ENCODE measurements at places on chromosomes 12 and 14.

DNA sequence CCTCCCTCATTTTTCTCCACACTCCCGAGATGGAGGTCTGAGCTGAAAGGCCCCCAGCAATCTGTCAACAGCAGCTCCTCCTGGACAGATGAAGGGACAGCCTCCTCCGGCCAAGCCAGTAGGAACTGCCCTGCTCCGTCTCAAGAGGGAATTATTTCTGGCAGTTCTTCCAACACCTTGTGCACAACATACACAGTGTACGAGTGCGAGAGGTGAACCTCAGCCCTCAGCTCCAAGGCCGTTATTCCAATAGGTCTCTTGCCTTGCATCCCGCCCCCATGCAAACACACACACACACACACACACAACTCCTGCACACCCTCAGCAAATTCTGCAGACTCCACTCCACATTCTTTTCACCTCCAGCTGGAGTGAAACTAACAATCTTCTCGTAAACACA, 181.7 kb upstream of the FAR2 start:
- no peak for DNase-seq

DNA sequence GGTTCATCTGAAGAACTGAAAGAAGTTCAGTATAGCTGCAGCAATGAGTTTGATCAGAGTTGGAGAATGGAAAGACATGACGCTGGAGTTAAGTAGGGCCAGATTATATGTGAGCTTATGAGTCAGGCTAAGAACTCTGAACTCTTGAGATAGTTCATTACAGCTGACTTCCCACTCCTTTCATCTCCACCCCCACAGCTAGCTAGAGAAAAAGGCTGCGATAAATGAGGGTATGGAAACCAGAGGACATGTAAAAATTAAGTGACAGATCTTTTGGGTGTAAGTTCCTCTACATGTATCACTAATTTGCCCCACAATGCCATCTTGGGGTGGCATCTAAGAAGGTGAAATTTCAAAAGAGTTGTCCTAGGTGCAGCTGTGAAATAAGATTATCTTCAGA, 28.6 kb downstream of the PYM1 start:
- no peak for DNase-seq

- no peak for DNase-seq
Measured at GRCh38 chr12:116160231-116160630, 117.3 kb downstream of the MED13L start.

GRCh38 chr12:78386871-78387270, 477.7 kb upstream of the SYT1 start:
- no peak for DNase-seq

DNA sequence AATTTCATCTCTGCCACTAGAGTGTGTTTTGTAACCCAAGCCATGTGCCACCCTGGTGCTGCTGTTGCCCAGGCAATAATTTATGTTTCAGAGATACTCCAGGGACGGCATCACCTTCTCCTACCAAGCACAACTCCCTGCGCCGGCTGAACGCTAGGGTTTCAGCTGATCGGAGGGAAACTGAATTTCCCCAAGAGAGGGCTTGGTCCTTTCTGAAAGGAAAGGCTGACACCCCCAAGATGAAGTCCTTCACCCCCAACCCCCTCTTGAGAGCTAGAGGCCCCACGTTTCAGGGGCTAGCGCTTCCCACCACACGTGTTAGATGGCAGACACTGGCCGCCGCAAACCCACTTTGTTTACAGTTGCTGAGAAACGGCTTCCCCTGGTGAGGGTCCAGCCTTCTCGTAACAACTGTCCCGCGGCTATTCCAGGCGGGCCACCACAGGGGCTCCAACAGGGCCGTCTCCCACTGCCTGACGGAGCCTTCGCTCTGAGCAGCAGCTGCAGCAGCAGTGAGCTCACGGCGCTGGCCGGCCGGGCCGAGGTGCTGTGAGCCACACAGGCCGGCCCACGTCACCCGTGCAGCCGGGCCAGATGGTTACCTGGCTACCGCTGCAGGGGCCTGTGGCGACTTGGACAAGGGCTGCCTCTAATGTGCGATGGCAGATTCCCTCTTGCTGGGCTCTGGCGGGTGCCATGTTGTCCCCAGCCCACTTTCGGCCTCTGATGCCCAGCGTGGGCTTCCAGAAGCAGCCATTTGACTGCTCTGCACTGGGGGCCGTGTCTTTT, 66.4 kb downstream of the TESC start:
- no peak for DNase-seq

DNA sequence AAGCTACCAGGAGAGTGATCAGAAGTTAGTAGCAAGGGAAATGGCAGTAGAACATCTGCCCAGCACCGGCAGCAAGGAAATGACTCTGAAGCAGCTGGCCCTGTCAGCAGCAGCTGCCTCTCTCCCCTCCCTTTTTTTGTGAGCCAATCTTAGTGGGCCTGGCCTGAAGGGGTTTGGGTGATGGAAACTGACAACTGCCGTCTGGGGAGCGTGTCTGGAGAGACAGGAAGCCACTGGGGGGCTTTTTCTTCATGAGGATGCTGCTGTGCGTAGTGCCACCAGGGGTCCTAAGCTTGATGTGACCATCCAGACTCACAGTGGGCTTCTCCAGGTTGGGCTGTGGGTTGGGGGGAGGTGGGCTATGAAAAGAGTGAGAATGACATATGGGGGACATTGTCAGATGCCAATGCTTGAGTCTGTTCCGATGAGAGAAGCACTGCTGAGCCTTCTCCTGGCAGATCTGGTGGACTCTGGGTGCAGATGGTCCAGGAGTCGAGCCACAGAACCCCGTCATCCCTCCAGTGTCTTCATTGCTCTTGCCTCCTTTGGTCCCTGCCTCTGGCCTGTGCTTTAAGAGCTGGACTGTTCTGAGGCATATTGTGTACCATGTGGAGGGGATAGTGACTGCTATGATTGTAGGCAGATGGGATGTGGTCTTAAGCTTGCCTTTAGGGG, 87.6 kb upstream of the HIF1A start:
- no peak for DNase-seq

GRCh38 chr14:104596451-104596918, 8.1 kb downstream of the TMEM179 start:
- no peak for DNase-seq

- no peak for DNase-seq
Measured at GRCh38 chr12:57239587-57240065, 10.1 kb downstream of the SHMT2 start.

- peak; percentile 22 for DNase-seq
Measured at GRCh38 chr14:70317969-70318634, 41.4 kb downstream of the COX16 start.

DNA sequence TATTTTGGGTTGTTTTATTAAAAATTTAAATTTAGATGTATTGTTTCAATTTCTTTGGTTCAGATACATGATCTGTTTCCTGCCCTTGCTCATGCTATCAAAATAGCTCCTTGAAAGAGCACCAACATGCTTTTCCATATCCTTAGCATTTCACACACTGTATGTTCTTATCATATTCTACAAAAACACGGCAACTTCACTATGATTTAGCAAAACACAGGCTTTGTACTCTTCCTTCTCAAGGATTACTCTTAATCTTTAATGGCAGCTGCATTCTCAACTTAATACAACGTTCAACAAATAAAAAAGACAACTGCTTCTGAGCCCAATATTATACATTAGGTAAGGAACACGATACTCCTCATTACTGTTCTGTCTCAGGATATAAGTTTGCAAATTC, 2.9 kb upstream of the GLRX5 start:
- DNase-seq = no peak

DNA sequence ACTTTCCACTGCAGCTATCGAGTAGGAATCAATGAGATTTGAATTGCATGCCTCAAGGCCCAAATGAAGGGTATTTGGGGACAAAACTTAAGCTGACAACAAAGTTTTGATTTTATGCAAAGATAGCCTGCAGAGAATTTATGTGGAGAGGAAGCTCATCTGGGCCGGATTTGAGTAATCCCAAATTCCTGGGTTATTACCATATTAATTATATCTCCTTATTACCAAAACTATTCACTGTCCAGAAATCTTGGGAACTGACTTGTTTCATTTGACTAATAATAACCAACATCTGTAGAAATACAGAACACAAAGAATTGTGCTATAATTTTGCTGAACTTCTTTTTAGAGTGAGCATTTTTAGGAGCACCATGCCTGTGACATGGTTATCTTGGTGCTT, 70.4 kb downstream of the KITLG start:
- no peak for DNase-seq

GRCh38 chr12:53052419-53053217, 2.8 kb downstream of the TNS2 start:
- DNase-seq = peak; percentile 92

GRCh38 chr14:91115986-91116770, 2.3 kb downstream of the DGLUCY start:
- peak; percentile 28 for DNase-seq

- DNase-seq = no peak
Measured at GRCh38 chr14:92653162-92653651, 95.2 kb downstream of the LGMN start.

GRCh38 chr14:104966981-104967385, 11.2 kb downstream of the AHNAK2 start:
- no peak for DNase-seq

DNA sequence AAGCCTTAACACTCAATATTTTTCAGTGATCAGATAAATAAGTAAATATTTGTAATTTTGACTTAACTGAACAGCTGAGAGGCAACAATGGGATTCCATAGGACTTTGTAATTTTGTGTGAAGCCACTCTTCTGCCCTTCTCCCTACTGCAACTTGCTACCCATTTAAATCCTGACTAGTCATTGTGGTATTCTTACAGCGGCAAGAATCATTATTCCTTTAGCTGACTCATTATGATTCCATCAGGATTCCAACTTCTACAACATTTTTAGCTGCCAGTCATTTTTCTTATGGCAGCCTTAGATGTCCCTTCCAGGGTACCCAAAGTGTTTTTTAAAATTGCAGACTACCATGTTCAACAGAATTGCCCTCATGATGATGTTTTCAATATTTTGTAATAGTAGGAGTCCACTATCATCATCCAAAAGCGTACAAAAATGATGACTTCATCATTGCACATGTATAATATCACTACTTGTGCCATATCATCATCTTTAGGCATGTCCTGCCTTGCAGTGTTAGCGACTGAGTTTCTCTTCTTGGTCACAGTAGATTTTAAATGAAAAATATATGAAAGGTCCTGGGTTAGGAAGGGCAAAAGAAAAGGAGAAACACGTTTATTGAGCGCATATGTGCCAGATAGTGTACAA, 5.1 kb upstream of the MAGOHB start:
- no peak for DNase-seq

GRCh38 chr12:8664228-8664913, 1.7 kb upstream of the MFAP5 start:
- no peak for DNase-seq

- no peak for DNase-seq
Measured at GRCh38 chr14:64997108-64997794, 10.6 kb downstream of the FNTB start.

- no peak for DNase-seq
Measured at GRCh38 chr12:98121963-98122362, 393.4 kb upstream of the TMPO start.

GRCh38 chr12:92739113-92739512, 36.3 kb downstream of the PLEKHG7 start:
- no peak for DNase-seq

DNA sequence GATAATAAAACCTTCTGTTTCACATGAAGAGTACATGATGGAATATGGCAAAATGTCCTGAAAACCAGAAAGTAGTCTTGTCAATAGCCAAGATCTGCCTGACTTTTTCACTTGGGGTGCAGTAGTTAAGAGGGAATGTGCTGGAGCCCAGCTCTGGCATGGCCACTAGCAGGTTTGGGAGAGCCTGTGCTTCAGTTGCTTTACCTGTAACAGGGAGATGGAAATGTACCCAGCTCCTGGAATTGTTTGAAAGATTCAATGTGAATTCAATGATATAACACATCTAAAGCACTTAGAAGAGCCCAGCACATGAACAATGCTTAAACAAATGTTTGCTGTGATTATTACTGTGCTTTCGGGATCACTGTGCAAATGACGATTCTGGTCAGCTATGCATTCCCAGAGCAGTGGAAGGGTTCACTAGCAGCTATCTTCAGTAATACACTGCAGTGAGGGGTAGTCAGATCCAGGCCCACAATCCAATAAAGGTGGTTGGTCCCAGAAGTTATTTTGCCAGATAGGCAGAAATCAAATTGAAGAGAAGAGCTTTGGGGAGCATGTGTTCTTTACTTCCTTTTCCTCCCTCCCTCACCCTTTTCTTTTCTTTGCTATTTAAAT, 224.9 kb downstream of the APAF1 start:
- DNase-seq = no peak

DNA sequence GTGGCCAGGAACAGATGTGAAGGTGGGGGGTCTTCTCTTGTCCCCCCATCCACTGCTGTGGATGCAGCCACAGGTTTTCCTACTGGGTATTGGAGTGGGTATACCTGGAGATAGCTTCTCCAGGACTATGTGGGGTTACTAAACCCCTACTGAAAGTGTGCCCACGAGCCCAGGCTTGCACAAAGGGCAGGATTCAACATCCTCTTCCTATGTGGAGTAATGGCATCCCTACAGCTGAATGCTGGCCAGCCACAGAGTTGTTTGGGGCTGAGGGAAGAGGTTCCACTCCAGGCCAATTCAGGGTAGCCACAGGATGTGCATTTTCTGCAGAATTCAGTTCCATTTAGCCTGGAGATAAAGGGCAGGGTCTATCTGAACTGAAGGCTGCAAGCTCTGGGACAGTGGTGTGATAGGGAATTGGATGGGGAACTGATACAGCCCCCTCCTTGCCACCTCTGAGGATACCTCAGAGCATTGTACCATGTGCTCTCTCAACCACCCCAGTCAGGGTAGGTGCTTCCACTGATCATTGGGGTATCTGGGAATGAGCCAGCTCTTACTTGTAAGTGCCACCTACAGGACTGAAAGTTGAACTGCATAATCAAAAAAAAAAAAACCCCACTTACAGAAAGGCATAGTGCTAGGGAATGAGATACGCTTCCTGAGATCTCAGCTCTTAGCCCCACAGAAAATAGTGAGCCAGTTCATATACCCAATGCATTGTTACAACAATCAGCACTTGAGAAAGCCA, 187.1 kb downstream of the KITLG start:
- no peak for DNase-seq

GRCh38 chr12:19665121-19665900, 226.0 kb downstream of the AEBP2 start:
- DNase-seq = peak; percentile 31

- peak; percentile 53 for DNase-seq
Measured at GRCh38 chr12:120688527-120689071, 1.6 kb downstream of the MLEC start.

GRCh38 chr12:84779169-84779568, 133.4 kb downstream of the SLC6A15 start:
- DNase-seq = no peak

DNA sequence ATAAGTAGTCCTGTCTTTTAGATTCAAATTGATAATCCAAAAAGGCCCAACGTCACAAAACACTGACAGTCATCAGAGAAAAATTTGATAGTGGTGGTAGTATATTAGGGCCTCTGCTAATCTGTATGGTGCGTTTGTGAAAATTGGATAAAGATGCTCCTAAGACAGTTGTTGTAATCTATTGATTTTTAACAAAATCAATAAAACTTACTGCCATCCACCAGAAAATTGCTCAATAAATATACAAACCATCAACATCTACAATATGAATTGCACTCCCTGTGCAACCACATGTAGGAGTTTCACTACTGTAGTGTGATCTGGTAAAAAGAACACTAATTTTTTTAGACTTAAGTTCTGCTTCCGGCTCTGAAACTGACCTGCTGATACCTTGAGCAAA, 336.8 kb downstream of the FUT8 start:
- DNase-seq = no peak

GRCh38 chr12:121678716-121679300, 9.4 kb upstream of the MORN3 start:
- DNase-seq = no peak
